ENCODE measurements at places on chromosomes 13 and 19.

DNA sequence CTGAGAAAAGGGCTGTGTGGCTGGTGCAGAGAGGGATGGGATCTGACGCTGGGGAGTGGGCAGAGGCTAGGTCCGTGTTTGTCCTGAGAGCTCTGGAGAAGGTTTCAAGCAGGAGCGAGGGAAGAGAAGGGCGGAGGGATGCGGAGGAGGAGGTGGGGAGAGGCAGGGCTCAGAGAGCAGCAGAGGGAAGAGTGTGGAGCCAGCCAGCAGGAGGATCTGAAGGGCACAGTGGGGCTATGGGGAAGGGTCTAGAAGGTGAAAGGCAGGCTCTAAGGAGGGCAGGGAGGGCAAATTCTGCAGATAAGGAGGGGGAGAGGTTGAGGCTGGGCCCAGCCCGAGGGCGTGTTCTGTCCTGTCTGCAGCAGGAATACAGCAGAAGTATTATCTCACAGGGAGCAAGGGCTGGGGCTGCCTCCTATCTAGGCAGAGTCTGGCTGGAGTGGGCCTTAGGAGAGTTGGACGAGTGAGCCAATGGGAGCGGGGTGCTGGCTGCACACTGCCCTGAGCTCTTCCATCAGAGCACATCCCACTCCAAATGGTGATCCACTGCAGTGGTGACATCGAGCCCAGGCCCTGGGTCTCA is 6.1 kb downstream of the AP2A1 start:
- DNase-seq = no peak

- no peak for DNase-seq
These were observed 14.6 kb downstream of the AP3D1 start for GRCh38 chr19:2136796-2137195.

GRCh38 chr19:53871454-53871853 is 3.8 kb downstream of the MYADM start:
- DNase-seq = no peak

DNA sequence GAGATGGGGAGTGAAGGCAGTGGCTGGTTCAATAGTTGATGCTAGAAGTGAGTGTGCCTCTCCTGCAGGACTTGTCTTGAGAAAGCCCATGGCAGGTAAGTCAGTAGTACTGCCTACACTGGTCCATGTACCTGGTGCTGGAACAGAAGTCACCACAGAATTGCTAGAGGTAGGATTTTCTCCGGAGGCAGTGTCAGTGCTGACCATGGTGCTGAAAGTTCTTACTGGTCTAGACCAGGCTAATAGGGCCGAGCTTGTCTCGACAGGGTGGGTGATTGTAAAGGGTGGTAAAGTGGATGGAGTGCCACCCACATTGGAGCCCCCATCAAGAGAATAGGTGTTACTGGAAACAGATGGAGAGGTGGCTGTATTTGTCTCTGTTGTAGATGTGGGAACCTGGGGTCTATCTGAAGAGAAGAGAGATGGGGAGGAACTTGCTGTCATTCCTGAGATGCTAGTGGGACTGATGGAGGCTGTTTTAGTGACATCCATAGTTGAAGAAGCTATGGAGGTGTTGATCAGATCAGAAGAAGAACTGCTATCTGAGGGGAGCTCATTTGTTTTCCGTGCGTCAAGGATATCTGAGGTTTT is 36.6 kb downstream of the MUC16 start:
- DNase-seq = no peak

- no peak for DNase-seq
These were observed 11.2 kb upstream of the GNA15 start for GRCh38 chr19:3124630-3125029.

GRCh38 chr13:27141746-27142145 is 29.9 kb downstream of the USP12 start:
- no peak for DNase-seq

DNA sequence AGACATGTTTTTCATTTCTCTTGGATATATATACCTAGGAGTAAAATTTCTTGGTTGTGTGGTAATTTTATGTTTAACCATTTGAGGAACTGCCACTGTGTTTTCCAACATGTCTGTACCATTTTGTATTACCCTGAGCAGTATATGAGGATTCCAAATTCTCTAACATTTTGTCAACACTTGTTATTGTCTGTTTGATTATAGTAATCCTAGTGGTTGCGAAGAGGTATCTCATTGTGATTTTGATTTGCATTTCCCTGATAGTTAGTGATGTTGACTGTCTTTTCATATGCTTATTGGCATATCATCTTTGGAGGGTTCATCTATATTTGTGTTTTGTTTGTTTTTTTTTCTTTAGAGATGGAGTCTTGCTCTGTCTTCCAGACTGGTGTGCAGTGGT is 21.4 kb downstream of the GARRE1 start:
- no peak for DNase-seq

GRCh38 chr19:41350735-41351338 is 2.9 kb downstream of the TGFB1 start:
- no peak for DNase-seq

- no peak for DNase-seq
These were observed 3.0 kb downstream of the GTPBP3 start for GRCh38 chr19:17340302-17340870.

GRCh38 chr13:38758277-38758676 is 71.4 kb downstream of the FREM2 start:
- no peak for DNase-seq

DNA sequence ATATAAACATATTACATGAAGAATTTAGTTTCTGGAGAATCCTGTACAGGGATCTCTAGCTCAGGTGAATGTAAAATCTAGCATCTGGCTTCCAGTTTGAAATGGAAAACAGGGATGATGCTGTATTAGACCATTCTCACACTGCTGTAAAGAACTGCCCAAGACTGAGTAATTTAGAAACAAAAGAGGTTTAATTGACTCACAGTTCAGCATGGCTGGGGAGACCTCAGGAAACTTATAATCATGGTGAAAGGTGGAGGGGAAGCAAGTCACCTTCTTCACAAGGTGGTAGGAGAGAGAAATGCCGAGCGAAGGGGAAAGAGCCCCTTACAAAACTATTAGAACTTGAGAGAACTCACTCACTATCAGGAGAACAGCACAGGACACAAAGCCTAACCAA is 17.0 kb upstream of the N4BP2L2 start:
- no peak for DNase-seq

GRCh38 chr19:53985863-53986262 is 5.6 kb upstream of the CACNG6 start:
- DNase-seq = no peak

- DNase-seq = no peak
These were observed 919 bp downstream of the GTF3A start for GRCh38 chr13:27425158-27425917.

GRCh38 chr13:33879118-33879517 is 61.2 kb downstream of the RFC3 start:
- DNase-seq = no peak

DNA sequence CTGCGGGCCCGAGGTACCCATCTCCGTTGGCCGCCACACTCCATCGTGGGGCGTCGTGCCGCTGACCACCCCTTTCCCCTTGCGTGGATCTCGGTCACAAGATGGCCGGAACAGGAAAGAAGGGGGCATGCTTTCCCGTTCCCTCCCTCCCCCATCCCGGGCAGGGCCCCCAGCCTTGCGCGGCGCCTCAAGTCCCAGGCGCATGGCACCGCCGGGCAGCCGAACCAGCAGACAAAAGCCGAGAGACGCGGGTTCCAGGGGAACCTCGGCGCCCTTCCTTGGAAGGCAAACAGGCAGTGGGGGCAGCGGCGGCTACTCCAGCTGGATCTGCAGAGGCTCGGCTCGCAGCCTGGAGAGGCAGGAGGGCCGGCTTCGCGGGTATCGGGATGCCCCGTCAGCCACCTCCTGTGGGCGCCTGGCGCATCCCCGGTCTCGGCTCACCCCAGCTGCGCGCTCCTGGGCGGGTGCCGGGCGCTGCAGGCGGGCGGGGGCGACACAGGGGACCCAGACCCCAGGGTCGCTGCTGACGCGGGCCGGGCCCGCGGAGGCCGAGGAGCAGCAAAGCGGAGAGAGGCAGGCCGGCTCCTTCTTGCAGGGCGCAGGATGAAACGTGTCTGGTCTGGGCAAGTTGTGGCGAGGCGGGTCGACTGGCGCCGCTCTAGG is 439 bp downstream of the DZIP1 start:
- DNase-seq = no peak

DNA sequence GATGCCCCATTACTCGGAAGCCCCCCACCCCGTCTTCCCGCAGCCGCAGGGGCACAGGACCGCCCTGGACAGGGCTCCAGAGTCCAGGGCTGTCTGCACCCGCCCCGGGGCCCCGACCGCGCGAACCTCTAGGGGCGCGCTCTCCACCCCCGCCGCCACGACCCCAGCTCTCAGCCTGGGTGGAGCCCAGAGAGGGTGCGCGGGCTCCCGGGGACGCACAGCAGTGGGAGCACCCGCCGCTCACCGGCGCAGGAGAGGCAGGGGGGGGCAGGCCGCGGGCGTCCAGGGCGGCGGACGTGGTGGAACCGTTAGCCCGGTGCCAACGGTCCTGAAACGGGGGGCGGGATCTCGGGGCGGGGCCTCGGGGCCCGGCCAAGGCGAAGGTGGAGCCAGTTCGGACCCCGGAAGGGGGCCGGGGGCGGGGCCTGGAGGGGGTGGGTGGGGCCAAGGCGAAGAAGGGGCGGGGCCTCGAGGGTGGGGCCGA is at the start of gene ATP8B3:
ATP8B3 (minus strand) TSS at position 335 of the 484 bp plus-strand sequence. CDS start 540 bp downstream, outside the sequence.
- DNase-seq = no peak

- DNase-seq = no peak
These were observed 6.6 kb downstream of the ISOC2 start for GRCh38 chr19:55454787-55455243.

Data from cerebellar nuclear complex (tissue), 1 donor.